ENCODE measurements at places on chromosomes 12 and 14.

DNA sequence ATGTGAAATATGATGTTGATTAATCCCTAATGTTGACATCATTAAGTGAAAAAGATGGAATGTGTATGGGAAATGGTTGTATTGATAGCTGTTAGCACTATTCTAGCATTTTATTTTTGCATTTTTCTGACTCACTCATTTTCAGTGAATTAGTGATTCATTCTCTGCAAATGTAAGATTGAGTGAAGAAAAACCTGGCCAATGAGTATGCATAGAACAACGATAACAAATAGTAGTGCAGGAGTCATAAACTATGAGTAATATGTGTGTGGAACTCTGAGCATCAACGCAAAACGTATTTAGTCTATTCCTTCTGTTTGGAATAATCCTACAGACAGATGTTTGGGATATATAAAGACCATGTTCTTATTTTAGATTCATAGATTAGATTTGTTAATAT, 76.3 kb upstream of the RTL1 start:
- peak; percentile 68 for DNase-seq

GRCh38 chr14:54715239-54715638, 148.3 kb downstream of the SAMD4A start:
- DNase-seq: peak; percentile 36

- peak; percentile 75 for DNase-seq
These were observed at the start of gene PXN for GRCh38 chr12:120265473-120266179. PXN (minus strand) TSS chr12:120265730; CDS start chr12:120265629, 101 bp downstream.

DNA sequence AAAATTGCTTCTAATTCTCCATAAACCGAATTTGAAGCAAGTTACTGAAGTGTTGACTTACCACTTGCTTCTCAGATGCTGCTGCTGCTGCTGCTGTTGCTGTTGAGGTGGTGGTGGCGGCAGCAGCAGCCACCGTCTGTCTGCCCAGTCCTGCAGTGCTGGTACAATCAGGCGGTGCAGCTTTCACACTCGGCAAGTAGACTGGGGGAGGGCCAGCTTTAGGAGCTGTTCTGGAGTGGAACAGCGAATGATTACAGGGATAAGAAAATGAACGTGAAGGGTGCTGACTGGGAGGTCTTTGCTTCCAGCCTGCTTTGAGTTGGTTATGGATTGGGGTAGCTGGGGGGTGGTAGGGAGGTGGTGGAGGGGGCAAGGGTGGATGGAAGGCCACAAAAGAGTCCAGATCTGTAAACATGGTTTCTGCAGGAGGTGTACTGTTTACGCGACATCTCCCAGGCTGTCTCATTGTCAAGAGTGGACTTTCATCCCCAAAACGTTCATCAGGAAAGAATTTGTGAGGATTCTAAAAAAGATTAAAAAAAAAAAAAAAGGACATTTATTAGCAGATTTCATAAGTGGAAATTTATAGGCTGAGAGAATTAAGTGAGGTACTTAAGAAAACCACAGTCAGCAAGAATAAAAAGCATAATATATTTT, 38.8 kb downstream of the UBR7 start:
- DNase-seq: no peak

GRCh38 chr12:117686911-117687377, 281.8 kb downstream of the KSR2 start:
- DNase-seq: peak; percentile 86

DNA sequence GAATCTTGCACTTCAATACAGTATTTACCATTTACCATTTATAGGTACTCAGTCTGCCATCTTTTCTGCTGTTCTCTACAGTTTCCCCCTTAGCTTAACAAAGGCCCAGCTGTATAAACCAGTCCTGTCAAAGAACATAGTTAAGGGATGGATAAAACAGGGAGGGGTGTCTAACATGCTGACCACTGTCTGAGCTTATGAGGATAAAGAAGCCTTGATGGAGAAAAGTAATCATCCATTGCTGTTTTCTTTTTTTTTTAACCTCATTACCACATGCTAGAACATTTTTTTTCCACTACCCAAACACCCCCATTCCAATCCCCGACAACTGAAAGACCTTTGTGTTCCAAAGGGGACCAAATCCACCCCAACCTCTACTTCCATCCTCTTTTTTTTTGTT, 39.9 kb downstream of the SOX5 start:
- no peak for DNase-seq

DNA sequence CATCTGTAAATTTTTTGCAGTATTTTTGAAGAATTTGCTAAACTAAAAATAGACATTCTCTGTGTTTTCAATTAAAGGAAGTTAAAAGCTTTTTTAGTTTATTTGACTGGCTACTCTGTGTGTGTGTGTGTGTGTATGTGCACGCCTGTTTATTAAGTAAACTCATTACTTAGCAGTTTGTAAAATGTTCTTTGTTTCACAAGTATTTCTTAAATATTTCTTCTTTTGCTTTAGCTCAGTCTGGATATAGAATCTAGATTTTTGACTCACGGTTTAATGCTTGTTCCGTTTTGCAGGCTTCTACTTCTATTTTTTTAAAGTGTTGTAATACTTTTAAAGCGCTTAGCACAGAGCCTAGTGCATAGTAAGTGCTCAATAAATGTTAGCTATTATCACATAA, 46.5 kb upstream of the KCNMB4 start:
- no peak for DNase-seq

DNA sequence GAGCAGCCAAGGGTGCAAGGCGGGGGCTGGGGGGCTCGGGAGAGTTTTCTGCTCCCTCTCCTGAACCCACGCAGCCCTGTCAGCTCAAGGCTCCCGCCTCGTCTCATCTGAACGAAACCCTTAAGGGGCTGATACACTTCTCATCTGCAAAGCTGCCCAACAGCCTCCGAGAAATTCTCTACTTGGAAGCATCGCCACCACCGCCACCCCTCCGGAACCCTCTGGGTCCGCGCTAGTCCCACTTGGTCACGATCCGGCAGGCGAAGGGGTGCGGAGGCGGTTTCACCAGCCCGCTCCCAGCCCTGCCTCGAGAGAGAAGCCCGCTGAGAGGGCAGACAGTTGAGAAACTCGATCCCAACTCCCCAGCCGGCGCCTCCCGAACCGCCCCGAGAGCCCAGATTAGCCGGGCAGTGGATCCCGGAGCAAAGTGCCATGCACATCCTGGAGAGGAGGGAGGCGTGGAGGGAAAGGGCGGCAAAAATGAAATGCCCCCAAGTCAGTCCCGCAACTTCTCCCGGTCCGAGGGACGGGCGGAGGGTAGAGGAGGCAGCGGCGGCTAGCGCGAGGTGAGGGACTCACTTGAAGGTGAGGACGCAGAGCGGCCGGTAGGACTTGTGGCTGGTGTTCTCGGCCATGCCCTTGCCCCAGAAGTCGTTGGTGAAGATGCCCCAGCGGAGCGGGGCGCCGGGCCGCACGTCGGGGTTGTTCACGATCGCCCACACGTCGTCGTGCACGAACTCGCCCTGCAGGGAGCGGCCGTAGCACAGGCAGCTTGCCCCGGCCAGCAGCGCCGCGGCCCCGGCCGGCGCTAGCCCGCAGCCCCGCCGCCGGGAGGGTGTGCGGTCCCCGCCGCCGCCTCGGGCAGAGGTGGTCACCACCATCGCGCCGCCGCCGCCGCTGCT, 620 bp downstream of the TMTC1 start:
- DNase-seq: no peak

- DNase-seq: peak; percentile 27
These were observed 199.0 kb upstream of the SLC38A2 start for GRCh38 chr12:46571608-46572007.

DNA sequence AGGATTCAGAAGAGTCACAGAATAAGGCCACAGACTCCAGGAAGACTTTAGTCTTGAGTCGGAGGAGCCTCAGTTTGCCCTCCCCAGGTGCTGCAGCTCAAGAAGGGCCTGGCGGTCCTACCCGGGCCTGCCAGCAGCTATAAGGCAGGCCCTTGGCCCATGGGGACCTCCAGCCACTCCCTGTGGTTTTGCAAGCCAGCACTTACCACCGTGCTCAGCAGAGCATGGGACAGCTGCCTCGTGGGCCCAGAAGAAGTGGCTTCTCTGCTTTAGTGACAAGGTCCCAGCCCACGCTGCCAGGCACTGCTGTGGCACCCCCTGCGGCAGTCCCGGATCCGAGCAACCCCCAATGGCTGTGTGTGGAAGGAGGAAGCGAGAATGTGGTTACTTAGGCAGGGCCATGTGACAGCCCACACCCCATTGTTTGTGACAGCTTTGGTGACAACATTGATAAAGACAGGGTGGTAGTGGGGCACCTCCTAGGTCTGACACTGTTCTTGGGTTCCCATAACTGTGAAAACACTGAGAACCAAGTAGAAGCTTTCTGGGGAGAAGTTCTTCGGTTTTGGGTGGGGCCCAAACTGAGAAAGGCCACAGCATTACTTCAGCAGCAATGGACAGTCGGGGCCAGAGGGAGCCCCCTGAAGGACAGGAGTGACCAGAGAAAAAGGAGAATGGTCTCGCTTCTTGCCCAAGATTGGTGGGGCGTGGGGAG, at the start of gene SELPLG:
Gene SELPLG, minus strand, starts transcription at position 361 of the 715 bp plus-strand sequence. CDS start 9,587 bp downstream, outside the sequence.
- DNase-seq: no peak

GRCh38 chr14:65943150-65943549, 530.6 kb downstream of the FUT8 start:
- no peak for DNase-seq

- DNase-seq: no peak
These were observed 184.1 kb downstream of the PRKD1 start for GRCh38 chr14:29743531-29743930.

GRCh38 chr12:5328669-5329517, 103.0 kb upstream of the NTF3 start:
- no peak for DNase-seq

DNA sequence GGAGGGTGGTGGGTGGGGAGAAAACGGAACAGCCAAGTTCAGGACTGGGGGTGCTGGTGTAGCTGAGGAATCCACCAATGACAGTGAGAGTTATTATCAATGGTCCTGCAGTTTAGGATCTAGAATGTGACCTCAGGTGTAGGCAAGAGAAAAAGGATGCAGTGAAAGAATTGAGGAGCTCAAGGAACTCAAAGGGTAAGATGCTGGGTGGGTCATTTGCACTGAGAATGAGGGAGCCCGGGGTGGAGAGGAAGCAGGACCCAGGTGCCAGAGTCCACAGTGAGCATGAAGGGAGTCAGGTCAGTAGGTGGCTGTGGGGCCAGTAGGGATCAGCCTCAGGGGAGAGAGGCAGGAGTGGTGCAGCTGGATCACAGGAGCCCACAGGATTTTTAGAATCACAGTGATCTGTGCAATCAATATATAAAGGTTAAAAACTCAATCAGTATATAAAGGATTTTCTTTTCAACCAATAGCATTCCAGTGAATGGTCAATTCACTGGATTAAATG, 3.2 kb upstream of the KRT7 start:
- DNase-seq: no peak

GRCh38 chr12:102735104-102735503, 181.9 kb downstream of the PAH start:
- no peak for DNase-seq

- DNase-seq: peak; percentile 80
These were observed 844.3 kb downstream of the GALC start for GRCh38 chr14:87148655-87149054.

GRCh38 chr14:60757567-60758002, 23.0 kb downstream of the MNAT1 start:
- peak; percentile 83 for DNase-seq
